Inflammatory macrophage treated with lipopolysaccharide for 1 hour (primary cell): ENCODE measurements at places on chromosomes 5 and 9.

DNA sequence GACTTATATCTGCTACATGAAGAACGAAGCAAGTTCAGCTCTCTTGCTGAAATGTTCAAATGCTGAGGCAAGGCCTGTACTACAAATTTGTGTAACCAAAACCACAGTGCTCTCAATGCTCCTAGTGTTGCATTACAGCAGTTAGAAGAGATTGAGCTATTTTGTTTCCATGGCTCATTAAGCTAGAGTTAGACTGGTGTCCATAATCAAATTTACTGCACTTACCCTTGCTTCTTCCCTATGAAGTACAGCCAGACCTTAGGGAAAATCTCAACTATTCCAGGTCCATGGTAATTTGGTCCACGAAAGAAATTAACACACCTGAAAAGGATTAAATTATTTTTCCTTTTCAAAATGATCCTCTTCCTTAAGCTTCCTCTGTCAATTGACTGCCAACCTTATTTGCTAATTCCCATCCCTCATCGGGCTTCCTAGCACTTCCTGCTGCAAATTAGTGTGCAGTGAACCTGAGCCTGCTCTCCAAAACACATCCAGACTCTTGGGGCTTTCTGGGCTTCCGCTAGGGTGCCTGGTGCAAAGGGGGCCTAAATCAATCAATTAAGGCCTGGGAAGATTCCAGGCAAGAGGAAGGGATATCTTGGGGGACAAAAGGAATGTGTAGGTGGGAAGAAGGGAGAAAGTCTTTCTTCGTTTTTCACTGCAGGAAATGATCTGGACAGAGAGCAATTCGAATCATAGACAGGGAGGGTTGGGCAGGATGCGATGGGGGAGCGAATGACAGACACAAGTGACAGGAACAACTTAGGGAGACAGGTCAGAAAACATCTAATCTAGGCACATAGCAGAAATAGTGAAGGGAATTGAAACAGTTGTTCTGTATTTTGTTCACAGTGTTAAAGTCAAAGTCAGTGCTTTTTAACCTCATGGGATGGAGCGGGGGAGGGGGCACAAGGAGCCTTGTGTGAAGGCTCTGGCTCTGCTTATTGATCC lies 542.4 kb downstream of the RAB3C start:
- no peak for DNase-seq

DNA sequence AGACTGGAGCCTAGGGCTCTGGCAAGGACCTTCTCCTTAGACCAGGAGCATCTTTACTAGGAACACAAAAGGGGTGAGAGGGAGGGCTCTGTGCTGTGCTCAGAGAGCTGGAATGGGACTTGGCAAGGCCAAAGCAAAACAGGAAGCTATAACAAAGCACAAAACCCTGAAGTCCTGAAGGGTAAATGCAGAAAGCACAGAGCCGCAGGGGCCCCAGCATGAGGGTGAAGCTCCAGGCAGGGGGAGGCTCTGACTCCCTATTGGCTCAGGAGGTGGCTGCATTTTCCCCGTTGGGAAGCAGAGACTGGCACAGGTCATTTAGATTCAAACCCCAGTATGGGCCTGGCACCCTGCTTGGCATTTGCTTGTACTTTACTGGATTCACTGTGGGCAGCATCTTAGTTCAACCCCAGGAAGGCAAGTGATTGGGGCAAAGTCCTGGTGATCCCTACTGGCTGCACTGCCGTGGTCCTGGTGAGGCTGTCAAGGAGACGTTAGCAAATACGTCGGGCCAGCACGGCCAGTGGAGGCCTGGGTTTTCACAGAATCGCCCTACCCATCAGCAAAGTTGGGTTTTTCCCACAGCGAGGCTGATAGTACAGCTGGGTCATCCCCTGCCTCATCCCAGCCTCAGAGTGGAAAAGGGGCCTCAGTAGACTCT lies 46.3 kb downstream of the GGTA1 start:
- DNase-seq: no peak

GRCh38 chr5:117347280-117347679 lies 772.7 kb upstream of the SEMA6A start:
- no peak for DNase-seq

DNA sequence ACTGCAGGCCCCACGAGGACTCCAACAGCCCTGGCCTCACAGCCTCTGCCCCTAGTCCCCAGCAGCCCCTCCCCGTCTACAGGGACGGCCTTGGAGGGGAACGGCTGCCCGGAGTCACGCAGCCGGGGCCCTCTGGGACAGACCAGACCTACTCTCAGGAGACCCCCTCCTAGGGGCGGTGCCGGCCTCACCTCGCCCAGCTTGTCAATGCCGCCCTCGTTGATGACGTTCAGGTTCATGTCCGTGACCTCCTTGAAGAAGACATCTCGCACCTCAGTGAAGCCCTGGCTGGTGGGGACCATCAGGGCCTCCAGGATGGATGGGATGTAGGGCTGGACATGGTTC lies 58.6 kb downstream of the LRSAM1 start:
- no peak for DNase-seq

- no peak for DNase-seq
Measured at GRCh38 chr9:127109212-127109711, 13.2 kb downstream of the ANGPTL2 start.

DNA sequence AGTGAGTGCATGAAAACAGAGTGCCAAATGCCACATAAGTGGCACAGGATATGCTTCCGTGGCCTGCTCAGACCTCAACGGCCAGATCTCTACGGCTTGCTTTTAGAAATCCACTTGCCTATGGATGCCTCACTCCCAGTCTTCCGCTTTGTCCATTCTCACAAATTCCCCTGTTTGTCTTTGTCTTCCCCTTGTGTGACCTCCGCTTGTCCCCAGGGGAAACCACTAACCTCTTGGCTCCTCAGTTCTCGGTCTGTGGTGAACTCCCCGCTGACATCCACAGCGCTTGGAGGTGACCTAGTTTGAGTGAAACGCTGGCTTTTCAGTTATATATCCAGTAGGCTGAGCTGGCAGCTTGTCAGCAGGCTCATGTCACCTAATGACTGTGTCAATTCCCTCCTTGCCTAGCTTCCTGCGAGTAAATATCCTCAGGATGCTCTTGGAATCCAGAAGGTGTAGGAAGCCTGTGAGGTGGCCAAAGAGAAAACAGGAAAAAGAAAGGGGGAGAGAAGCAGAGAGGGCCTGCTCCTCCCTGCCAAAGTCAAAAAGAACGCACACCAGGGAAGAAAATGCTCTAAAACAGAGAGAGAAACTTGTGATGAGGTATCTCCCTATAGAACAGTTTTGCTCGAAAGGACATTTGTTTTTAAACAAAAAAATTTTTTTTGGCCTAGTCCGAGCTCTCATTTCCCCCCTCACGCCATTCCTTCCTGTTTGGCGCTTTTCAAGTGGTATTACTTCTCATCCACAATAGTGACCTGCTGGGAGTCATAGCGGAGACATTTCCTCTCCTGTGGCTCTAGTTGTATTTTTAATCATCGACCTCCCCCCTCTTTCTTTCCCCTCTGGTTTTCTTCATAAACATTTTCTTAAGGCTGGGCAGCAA lies 101.6 kb upstream of the SPRY4 start:
- no peak for DNase-seq

- DNase-seq: no peak
Measured at GRCh38 chr9:135907006-135907430, 328 bp downstream of the CAMSAP1 start.

GRCh38 chr9:121463026-121463807 lies 36.4 kb downstream of the GGTA1 start:
- peak; percentile 36 for DNase-seq

GRCh38 chr9:98873951-98874371 lies 66.5 kb downstream of the GALNT12 start:
- DNase-seq: no peak

DNA sequence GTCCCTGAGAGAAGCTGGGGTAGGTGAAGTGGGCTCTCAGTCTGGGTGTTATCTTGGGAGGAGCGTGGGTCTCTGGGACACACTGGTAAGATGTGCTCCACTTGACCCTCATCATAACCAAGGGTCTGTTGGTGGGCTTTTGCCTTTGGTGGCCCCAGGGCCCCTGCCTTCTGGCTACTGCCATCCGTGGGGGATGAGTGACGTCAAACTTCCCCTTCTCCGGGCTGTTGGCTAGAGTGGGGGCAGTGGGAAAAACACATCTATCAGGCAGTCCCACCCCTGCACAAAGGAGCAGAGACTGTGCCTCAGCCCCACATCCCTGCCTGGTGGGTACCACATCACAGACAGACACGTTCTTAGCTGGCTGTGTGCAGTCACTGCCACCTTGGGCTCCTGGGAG lies 35.1 kb downstream of the GADD45G start:
- DNase-seq: no peak

DNA sequence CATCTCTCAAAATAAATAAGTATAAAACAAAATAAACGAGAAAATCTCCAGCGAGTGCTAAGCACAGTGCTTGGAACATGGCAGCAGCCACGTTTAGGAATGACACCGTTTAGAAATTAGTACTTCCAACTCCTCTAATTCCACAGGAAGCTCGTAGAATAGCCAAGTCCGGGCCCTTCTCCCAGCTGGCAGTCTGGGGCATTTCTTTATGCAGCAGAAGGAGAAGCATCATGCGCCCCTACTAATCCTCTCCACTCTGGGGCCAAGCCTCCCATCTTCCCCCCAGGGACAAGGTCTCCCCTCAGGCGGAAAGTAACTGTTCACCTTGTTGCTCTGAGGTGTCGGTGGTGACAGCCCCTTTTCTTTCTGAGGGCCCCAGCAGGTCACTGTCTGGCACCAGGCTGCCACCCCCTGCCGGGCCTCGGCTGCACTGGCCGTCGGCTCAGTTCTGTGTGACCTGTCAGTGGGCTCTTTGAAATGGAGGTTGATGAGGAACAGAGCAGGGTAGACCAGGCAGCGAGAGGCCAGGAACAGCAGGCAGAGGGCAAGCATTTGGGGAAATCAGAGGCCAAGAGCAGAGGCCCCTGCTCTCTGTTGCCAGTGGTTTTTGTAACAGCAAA lies 113.5 kb upstream of the WWC1 start:
- no peak for DNase-seq

- DNase-seq: no peak
Measured at GRCh38 chr5:19855453-19855852, 132.5 kb downstream of the CDH18 start.

- no peak for DNase-seq
Measured at GRCh38 chr5:1521671-1522600, 1.8 kb downstream of the LPCAT1 start.

GRCh38 chr5:45568813-45569212 lies 127.4 kb downstream of the HCN1 start:
- DNase-seq: no peak

DNA sequence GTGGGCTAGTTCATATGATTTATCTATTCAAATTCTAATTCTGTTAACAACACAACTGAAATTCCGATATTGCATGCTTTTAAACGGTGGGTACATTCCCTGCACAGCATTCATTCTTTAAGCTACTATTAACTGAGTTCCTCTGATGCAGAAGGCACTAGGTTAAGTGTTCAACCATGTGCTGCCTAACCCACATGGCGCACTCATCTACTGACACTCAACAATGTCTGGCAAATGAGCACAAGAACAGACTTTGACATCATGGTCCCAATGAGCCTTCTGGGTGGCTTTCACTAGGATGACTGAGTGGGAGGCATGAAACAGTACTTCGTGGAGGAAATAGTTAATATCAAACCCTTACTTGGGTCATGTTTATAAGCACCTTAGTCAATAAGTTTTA lies 10.2 kb downstream of the NREP start:
- no peak for DNase-seq

GRCh38 chr5:176611435-176611834 lies 1.5 kb upstream of the GPRIN1 start:
- DNase-seq: peak; percentile 79

DNA sequence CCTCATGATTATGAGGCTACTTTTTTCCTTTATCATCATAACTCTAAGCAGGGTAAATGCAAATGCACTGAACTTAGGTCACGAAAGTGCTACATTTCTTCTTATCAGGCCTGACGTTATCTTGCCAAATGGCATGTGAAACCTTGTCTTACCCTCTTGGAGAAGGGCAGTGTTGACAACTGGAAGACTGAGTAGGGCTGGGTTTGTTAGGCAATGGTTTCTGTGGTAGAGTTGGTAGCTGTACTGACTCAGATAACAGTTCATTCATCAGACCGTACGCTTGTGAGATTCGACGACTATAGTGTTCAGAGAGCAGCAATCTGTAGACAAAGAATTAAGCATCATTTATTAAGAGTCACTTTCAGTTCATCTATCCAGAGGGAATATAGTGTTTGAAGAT lies 127.7 kb downstream of the CPLANE1 start:
- no peak for DNase-seq

GRCh38 chr5:144481861-144482260 lies 311.2 kb downstream of the KCTD16 start:
- no peak for DNase-seq

GRCh38 chr5:17156463-17156862 lies 61.0 kb upstream of the BASP1 start:
- no peak for DNase-seq

DNA sequence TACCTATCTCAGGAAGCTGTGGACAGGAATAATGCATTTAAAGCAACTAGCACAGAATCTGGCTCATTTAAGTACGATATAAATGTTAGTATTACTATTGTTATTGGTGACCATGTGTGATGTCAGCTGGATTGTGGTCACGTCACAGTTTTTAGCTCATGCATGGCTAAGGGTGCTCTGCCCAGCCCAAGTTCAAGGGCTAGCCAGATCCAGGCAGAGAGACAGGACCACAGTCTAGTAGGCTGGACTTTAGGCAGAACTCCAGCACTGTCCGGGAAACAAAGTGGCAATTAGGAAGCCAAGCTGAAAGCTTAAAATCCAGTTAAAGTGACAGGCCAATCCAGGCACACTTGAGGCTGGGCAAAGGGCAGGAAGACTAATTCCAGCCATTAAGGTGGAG lies 273.6 kb downstream of the ADAMTSL1 start:
- no peak for DNase-seq

DNA sequence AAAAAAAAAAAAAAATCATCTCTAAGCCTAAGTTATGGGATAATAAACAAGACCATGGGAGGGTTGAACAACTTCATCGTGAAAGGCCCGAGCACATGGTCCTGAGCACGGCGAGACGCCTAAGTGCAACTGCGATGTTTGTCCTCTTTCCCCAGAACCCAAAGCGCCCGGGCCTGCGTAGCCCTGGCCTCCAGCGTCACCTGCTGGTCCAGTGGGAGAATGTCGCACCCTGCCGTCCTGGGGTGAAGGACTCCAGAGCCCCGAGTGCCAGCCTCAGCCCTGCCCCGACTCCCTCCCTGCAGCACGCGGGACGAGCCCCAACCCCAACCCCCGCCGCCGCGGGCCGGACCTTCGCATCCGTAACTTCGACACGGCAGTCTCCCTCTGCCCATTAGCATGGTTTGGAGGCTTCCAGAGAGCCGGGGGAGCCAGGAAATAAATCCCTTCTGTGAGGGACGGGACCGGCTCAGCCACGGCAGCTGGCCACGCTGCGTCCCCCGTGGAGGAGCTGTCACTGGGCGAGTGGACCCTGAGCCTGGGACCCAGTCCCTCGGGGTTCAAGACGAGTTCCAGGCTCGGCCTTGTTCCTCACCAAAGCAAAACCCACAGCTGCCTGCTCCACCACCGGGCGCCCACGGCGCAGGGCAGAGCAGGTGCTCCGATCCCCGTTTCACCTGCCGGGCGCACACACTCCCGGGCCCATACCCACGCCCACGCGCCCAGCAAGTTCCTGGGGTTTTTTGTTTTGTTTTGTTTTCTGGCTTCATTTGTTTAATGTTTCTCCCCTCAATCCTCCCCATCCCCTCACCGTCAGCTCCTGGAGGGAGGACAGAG lies 132.5 kb upstream of the HAND1 start:
- DNase-seq: peak; percentile 81

- DNase-seq: no peak
Measured at GRCh38 chr5:171773106-171773505, 12.5 kb upstream of the SMIM23 start.

GRCh38 chr5:179044765-179045164 lies 15.4 kb upstream of the ZNF354C start:
- no peak for DNase-seq

- peak; percentile 21 for DNase-seq
Measured at GRCh38 chr9:133787754-133788025, 49.5 kb upstream of the SARDH start.
